Stimulated activated CD4-positive, alpha-beta T cell treated with anti-CD3 and anti-CD28 coated beads, Interleukin-4, amount 100 ng/mL, for 4 hours (primary cell): ENCODE measurements at places on chromosomes 11 and 22.

DNA sequence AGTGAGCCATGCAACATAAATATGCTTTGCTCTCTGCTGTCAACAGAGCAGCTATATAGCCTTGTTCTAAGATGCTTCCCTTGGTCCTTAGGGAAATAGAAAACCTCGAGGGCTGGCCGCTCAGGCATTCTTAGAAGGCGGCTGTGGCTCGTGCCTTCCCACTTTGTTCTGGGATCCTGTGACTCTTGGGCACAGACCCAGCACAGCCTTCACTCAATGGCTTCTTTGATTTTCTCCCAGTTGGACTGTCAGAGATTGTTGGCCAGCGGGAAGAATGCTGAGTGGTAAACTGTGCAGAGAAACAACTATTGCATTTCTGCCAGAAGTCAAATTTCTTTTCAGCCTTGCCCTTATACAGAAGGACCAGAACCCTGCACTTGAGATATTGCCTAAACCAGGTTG is 9.5 kb upstream of the MICAL2 start:
- DNase-seq, result no peak

DNA sequence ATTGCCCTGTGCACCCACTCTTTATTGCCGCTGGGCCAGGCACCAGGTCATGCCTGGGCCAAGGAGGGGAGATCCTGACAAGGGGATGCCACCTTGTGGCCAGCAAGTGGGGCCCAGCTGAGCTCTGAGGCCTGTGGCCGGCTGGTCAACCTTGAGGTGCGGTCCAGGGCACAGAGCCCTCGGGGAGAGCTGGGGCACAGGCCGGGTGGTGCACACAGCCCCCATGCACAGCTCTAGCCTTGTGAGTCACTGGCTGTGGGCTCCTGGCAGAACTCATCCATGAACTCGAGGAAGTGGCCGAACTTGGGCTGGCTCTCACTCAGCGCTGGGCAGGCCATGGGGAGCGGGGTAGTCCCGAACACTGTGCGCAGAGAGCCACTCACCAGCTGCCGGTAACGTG is 94.3 kb downstream of the RNF169 start:
- DNase-seq, result no peak

GRCh38 chr22:44574640-44575380 is 76.8 kb upstream of the RTL6 start:
- no peak for DNase-seq

DNA sequence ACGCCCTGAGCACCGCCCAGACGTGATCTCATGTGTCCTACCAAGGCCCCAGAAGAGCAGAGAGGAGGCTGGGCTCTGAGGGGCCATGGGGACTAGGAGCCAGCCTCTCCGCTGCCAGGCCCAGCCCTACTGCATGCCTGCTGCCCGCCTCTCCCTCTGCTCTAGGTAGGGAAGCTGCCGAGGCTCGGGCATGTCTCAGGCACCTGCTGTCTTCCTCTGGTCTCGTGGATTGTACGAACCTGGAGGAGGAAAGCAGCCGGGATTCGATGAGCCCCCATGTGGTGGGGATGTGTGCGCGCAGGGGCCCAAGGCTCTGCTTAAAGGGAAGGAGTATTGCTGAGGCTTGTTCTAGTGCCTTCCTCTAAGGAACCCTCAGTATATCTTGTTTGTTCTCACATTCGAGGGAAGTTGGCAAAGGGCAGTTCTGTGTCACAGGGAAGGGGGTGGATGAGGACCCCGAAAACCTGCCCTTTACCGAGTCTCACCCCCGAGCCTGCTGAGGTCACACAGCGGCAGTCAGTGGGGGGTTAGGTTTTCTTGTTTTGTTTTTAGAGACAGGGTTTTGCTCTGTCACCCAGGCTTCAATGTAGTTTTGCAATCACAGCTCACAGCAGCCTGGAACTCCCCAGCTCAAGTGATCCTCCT is 21.2 kb downstream of the DAGLA start:
- DNase-seq, result no peak

DNA sequence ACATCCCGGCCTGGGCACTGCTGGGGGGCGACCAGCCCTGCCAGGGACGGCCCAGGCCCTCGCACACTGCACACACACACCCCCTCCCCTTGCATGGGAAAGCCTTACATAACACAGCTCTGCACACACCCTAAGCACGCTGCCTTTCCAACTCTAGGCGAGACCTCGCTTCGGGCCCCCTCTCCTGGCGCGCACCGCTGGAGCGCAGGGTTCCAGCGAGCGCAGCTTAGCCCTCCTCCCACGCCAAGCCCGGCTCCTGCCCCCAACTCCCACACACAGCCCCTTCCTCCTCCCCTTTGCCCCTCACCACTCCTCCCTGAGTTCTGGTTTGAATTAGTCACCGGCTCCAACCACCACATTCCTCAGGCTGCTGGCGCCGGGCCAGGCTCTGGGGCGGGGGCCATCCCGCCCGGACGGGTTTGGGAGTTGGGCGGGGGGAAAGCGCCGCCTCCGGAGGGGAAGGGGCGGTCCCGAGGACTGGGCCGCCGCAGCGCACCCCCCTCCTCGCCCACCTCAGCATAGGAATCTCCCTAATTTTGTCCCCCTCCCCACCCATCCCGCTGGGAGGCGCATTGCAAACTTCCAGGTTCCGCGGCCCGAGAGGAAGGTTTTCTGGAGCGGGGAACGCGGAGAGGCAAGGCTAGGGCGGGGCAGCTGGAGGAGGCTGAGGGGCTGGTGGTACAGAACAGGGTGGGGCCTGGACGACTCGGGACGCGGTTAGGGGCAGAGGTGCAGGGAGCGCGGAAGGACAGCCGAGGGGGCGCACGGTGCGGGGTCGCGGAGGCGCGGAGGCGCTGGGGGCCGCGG is 966 bp downstream of the AHNAK start:
- peak; percentile 76 for DNase-seq

GRCh38 chr11:35963911-35964310 is 20.0 kb downstream of the LDLRAD3 start:
- DNase-seq, result no peak

DNA sequence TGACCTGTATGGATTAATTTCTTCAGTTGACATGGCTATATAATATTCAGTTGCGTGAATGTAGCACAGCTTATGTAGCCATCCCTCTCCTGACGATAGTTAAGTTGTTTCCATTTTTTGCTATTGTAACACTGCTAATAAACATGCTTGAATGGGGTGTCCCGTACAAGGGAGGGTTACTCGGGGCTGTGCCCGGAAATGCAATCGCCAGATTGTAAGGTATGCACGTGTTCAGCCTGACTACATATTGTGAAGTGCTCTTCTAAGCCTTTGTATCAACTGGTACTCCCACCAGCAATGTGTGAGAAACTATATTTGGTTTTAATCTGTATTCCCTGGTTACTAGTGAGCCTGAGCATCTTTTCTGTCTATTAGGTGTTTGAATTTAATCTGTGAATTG is 16.1 kb downstream of the ST3GAL4 start:
- DNase-seq, result no peak

GRCh38 chr11:65132238-65132987 is 1.9 kb downstream of the SYVN1 start:
- DNase-seq, result no peak

DNA sequence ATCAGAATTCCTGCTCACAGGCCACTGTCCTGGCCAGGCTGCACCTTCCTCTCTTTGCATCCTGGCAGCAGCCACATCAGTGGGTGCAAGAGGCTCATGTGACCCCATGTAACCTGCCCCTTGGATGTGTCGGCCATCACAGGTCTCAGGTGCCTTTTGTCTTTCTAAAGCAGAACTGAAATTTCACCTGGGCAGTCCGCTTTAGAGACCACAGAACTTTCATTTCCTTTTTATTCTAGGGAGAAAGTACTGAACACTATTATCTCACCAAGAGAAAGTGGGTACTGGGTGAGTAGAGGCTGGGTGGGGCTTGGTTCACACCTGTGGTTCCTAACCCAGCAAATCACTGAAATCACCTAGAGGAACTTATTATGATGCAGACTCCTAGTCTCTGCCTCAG is 51.7 kb upstream of the NUP160 start:
- DNase-seq, result no peak

- DNase-seq, result no peak
These were observed 12.2 kb upstream of the IFITM3 start for GRCh38 chr11:332651-333480.

GRCh38 chr11:72112978-72113808 is 698 bp upstream of the ANAPC15 start:
- DNase-seq, result no peak

DNA sequence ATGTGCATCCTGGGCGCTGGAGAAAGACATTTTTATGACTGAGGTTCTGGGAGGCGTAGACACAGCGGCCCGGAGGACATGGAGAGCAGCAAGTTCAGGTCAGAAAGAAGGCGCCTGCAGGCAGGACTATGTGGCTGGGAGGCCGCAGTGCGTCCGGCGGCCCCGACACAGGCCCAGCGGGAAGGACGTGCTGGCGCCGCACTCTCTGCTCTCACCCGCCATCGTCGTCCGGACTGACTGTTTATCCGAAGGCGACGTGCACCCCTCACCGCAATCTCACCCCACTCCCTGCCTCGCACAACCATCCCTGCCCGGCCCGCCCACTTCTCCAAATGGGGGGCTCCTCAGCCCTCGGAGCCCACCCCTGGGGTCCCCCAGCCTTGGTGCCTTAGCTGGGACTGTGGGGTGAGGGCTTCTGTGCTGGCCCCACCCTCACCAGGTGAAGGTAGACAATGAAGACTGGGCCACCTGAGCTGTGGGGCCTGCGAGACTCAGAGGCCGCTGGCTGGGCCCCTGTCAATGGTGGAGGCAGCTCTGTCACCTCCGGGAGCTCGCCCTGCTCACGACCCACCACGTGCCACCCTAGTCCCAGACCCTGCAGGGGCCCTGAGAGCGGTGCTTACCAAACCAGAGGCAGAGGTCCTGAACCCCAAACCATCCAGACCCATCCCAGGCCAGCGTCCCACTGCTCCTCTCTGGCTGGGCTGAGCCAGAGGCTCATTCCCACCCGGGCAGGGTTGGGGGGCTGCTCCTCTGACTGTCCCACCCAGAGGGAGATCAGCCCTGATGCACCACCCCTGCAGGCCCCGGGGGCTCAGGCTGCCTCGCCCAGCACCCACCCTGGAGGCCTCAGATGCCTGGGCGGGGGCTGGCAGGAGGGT is 16.2 kb upstream of the MUC5B start:
- no peak for DNase-seq

- DNase-seq, result peak; percentile 92
These were observed 476 bp upstream of the KLHL22 start for GRCh38 chr22:20495861-20496681.

GRCh38 chr11:2527621-2528291 is 82.9 kb downstream of the KCNQ1 start:
- no peak for DNase-seq

- DNase-seq, result no peak
These were observed 60.7 kb downstream of the GLYATL1 start for GRCh38 chr11:59000003-59000402.

- no peak for DNase-seq
These were observed 17.3 kb downstream of the TSPO start for GRCh38 chr22:43168471-43169309.

DNA sequence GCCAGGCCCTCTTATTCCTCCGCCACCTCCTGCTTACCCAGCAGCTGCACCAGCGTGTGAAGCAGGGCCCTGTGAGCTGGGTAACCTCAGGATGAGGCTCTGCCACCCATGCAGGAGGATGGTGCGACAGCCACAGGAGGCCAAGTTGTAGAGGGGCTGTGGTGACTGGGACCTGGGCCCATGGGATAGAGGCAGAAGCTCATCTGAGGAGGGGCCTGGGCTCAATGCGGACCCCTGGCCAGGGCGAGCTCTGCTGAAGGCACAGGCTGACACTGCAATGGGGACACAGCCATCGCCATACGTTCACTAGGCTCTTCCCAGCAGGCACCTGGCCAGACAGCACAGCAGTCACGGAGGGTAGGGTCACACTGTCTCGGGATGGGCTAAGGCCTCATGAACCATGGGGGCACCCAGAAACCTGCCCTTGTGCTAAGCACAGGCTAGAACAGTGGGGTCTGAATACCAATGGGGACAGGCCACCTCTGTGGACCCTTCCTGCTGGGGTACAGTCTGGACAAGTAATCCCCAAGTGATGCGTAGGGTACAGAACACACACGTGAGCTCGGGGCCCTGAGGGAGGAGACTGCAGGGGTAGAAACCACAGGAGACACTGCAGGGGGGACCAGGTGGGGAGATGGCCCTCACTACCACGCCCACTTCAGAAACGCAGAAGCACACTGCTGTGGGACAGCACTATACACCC is 35.3 kb downstream of the GNB1L start:
- DNase-seq, result no peak

DNA sequence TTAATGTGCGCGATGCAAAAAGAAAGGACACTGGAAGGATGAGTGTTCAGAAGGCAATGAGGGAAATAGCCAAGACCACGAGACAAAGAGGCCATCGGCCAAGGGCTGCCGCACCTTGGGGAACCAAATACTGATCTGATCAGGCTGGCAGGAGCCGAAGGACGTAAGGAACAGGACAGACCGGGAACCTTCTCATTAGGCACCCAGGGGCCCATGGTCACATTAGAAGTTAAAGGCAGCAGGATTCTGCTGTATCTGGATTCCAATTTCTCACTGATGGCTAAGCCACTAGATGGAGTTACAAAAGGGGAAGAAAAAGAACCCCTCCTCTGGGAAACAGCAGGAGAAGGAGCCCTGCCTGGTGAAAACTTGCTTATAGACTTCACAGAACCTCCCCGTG is 28.8 kb upstream of the CPT1A start:
- no peak for DNase-seq

- no peak for DNase-seq
These were observed 20.1 kb downstream of the TCP11L1 start for GRCh38 chr11:33059331-33060007.

- no peak for DNase-seq
These were observed 91.0 kb downstream of the KCNQ1 start for GRCh38 chr11:2535673-2536439.

DNA sequence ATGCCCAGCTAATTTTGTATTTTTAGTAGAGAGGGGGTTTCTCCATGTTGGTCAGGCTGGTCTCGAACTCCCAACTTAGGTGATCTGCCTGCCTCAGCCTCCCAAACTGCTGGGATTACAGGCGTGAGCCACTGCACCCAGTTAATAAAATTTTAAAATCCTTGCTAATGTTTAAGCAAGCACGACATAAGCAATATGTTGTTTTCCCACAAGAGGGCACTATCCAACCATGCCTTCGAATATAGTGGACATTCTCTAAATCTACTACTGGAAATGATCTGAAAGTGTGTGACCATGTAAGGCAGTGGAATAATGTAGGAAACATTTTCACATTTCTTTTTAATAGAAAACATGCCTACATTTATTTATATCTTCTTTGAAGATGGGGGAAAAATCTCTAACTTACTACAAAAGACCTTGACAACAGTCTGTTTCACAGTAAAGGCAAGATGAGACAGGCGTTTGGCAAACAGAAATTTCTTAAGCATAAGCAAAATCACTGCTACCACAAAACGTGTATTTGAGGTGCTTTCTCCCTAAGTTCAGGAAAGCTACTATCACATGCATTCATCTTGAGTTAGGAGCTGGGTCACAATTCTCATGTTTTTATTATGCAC is 38.2 kb downstream of the PITPNB start:
- DNase-seq, result no peak

- DNase-seq, result no peak
These were observed 1228.6 kb downstream of the LRRC4C start for GRCh38 chr11:40230821-40231220.
